MCF 10A (cell line): ENCODE measurements at places on chromosomes 1 and 21.
A peak's percentile ranks its signal among the peaks of the same experiment; 100 is the strongest.

DNA sequence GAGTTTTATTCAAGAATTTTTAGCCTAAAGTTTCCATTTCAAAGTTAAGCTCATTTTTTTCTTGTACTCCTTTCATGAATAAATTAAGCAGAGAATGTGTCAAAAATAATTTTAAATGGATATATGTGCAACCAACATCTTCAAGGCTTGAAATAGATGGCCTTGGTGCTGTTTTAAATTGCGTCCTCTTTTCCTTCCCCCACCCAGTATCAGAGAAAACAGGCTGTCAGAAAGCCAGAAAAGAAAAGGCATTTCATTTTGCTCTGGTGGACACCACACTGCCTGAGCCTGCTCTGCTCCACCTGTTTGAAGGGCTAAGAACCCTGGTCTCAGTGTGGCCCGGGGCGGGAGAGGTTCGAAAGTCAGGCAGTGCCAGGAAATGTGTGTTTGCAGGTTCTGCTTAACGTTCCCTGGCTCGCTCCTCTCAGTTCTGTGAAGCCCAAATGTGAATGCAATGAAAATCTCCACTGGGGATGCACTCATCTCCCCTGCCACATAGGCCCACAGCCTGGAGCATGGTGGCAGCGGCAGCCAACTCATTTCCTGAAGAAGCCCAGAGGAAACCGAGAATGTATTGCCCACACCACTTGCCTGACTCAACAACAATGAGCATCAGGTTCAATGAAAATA is 134.4 kb downstream of the SDCCAG8 start:
- DNase-seq: no peak

DNA sequence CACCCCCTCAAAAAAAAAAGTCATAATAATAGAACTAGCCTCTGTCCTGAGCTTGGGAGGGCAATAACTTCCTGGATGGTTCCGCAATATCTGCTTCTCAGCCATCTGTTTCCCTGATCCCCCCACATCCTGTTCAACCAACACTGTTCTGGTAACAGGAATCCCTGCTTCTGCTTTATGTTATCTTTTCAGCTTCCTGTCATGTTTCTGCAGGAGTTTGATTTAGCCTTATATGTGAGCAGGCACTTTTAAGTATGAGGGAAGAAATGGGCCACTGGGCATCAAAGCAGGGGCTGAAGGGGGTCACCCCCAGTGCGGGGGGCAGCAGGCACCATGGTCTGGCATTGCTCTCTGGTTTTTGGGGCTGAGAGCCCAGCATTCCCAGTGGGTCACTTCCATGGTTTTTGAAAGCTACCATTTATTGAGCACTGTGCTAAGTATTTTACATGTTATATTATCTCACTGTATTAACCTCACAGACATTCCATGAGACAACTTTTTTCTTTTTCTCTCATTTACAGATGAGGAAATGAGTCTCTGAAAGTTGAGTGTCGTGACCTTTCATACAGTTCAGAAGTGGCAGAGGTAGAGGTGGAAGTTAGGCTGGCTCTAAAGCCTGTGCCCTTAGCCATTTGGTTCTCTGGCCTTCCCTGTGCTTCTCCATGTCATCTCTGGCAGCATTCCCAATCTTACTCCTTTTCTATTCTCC is 61.9 kb downstream of the DNTTIP2 start:
- peak; percentile 53 for DNase-seq

GRCh38 chr1:66563941-66564630 is 30.1 kb downstream of the SGIP1 start:
- peak; percentile 95 for DNase-seq

GRCh38 chr1:201554789-201555592 is 16.1 kb downstream of the NAV1 start:
- no peak for DNase-seq

- no peak for DNase-seq
Observed at GRCh38 chr1:43569175-43569574, 38.5 kb downstream of the PTPRF start.

- peak; percentile 2 for DNase-seq
Observed at GRCh38 chr1:49765034-49765433, 258.7 kb downstream of the AGBL4 start.

DNA sequence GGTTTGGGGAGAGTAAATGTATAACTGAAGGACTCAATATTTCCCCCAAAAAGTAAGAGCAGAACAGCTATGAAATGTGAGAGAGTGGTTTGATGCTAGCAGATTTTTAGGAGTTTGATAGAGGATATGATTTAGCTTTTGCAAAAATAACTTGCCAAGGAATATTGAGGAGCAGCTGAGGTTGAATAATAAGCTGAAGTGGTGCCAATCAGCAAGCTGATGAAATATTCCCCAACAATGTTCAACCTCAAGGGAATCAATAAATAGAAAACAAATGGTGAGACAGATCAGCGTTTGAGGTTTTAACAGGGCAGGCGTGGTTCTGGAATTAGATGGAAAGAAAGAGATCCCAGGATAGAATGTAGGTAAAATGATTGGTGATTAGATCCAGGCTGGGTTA is 413.4 kb upstream of the ADAMTS5 start:
- DNase-seq: no peak

DNA sequence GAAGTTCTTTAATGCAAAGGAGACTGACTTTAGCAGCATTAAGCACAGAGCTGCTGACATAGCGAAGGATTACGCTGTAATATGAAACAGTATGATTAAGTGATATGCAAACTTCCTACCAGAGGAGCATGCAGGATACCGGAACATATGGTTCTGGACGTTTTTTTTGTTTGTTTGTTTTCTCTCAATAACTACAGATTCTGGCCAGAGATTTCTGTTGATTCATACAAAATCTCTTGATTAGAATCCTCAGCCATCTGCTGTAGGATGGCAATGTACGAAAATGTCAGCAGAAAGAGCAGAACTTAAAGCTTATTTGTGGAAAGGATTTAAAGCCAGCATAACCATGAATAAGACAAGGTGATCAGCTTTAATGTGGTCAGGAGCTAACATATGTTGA is 970.7 kb downstream of the KCNT2 start:
- DNase-seq: no peak

- no peak for DNase-seq
Observed at GRCh38 chr1:186413319-186413718, 37.7 kb downstream of the ODR4 start.

DNA sequence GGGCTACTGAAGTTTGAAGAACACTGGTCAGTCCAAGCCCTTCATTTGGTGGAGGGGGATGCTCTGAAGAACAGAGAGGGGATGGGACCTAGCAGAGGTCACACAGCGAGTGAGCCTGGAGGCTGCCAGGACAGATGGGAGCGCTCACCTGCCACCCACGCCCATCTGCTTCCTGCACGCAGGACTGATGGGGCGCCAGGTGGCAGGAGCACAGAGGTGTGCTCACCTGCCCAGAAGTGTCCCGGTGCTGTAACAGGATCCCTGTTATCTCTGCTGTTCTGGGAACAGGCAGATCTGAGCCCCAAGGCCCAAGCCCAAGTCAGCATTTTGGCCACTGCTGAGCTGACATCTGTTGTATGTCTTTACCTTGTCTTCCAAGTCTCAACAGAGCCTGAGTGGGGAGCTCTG is 40.5 kb downstream of the EPHB2 start:
- peak; percentile 50 for DNase-seq

DNA sequence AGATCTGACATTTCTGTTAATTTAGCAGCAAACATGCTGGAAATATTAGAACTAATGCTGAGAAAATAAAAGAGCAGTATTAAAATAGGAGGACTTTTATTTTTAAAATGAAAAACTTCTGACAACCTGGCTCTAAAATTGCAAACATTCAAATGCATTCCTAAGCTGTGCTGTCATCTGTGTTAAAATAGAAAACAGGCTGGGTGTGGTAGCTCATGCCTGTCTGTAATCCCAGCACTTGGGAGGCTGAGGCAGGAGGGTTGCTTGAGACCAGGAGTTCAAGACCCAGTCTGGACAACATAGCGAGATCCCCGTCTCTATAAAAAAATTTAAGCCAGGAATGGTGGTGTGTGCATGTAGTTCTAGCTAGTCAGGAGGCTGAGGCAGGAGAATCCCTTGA is 44.6 kb downstream of the MIGA1 start:
- peak; percentile 49 for DNase-seq

- no peak for DNase-seq
Observed at GRCh38 chr21:15508554-15508953, 221.2 kb upstream of the USP25 start.

- peak; percentile 31 for DNase-seq
Observed at GRCh38 chr1:111203681-111204200, 3.3 kb upstream of the DENND2D start.

GRCh38 chr1:18344755-18345154 is 136.0 kb upstream of the KLHDC7A start:
- DNase-seq: no peak

DNA sequence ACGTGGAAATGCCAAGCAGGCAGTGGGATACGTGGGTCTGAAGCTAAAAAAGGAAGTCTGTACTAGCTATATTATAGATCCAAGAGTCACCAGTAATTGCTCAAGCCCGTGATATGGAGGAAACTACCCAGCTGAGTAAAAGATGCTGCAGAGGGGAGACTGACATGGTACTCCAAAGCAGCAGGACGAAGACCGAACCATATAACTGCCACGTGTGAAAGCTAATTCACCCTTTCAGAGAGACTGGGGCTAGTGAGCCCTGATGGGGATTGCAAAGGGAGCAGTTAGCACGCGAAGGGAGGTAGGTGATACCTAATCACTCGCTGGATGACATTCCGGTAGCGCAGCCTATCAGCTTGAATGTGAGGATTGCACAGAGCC is 316 bp downstream of the AP4B1 start:
- DNase-seq: no peak

GRCh38 chr1:4696753-4697152 is 42.3 kb downstream of the AJAP1 start:
- DNase-seq: no peak

GRCh38 chr1:78146205-78146771 is 100.5 kb downstream of the GIPC2 start:
- DNase-seq: no peak

GRCh38 chr1:30740251-30741238 is 17.0 kb downstream of the LAPTM5 start:
- DNase-seq: no peak

DNA sequence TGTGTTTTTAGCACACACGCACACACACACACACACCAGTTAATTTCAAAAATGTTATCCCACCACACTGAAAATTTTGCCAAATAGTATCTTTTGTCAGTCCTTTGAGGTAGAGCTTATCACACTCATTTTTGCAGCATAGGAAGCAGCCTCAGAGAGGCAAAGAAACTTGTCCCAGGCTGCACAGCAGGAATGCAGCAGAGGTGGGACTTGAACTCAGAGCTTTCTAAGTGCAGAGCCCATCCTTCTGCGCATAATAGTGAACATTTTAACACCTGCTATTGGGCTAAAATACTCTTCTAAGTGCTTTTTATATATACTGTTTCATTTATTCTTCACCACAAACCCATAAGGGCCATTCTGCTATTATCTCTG is 15.0 kb downstream of the FHAD1 start:
- no peak for DNase-seq

DNA sequence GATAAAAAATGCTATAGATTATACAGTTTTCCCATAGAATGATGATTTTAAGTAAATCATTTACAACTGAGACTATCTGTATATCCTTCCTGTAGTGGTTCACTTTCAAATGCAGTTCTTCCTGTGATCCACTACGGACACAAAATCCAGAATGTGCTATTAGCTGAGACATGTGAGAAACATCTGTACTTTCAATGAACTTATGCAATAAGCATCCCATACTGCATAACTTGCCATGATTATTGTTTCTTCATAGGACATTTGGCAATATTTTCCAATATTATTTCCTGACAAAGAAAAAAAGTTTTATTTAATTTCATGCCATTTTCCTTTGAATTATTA is 83.5 kb upstream of the PRDX6 start:
- DNase-seq: peak; percentile 54

DNA sequence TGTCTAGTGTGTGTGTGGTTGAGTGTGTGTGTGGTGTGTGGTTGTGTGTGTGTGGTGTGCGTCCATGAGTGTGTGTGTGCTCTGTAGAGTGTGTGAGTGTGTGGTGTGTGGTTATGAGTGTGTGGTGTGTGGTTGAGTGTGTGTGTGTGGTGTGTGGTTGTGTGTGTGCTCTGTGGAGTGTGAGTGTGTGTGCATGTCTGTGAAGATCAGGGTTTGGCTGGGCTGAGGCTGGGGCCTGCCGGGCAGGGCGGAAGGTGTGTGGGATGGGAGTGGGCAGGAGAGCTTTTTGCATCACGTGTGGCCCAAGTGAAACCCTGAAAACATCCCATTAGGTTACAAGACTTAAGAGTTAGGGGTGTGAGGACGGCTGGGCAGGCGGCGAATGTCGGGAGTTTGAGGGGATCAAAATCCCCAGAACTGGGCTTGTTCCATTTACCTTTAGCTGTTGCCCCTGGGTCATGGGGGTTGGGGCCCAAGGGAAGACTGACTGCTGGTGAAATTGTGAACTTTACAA is 2.9 kb upstream of the FCMR start:
- DNase-seq: no peak

GRCh38 chr1:212754193-212754592 is 37.4 kb downstream of the NSL1 start:
- DNase-seq: no peak

- DNase-seq: no peak
Observed at GRCh38 chr1:8116894-8117264, 90.8 kb upstream of the ERRFI1 start.

DNA sequence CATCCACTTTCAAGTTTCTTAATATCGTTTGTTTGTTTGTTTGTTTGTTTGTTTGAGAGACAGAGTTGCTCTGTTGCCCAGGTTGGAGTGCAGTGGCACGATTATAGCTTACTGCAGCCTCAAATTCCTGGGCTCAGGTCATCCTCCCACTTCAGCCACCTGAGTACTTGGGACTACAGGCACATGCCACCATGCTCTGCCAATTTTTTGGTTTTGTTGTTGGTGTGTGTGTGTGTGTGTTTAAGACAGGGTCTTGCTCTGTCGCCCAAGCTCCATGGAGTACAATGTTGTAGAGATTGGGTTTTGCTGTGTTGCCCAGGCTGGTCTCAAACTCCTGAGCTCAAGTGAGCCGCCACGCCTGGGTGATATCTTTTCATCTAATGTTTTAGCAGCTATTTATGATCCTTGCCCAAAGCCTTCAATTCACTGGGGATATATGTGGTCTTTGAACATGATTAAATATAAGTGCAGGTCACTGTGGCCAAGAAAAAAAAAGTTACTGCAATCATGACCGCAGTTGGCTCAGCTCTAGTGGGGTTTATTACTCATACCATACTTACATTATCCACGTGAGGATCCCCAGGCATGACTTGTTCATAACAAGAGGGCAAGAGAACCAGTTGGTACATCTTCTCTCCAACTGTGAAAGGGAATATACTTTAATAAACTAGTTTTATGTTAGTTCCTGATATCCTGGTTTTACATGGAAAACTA is 8.0 kb downstream of the RRP1B start:
- DNase-seq: peak; percentile 84

- DNase-seq: peak; percentile 72
Observed at GRCh38 chr1:147676311-147677085, 6.2 kb upstream of the ACP6 start.

DNA sequence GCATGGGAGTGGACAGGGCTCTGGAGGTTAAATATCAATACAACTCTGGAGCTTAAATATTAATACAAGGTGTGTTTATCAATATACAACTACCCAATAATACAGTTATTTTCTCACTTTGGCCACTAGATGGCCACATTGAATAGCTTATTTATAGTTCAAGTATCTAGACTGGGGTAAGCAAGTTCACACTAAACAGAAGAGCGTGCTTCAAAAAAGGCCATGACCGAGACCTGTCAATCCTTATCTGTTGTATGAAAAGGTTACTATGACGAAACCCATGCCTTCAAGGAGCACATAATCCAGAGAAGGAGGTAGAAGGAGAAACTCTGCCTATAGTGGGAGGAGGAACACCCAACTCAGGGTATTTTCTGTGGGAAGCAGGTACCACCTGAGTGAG is 29.1 kb downstream of the CHML start:
- DNase-seq: peak; percentile 92

GRCh38 chr21:43273708-43274021 is 104.9 kb downstream of the CRYAA start:
- DNase-seq: no peak
